Activated CD8-positive, alpha-beta memory T cell treated with anti-CD3 and anti-CD28 coated beads for 48 hours (primary cell): ENCODE measurements at places on chromosomes 6 and 20.

GRCh38 chr6:27514906-27515495 is 42.1 kb upstream of the ZNF184 start:
- no peak for DNase-seq

- DNase-seq, result no peak
Measured at GRCh38 chr20:40902661-40903060, 126.0 kb upstream of the TOP1 start.

GRCh38 chr20:40476461-40476860 is 212.6 kb downstream of the MAFB start:
- DNase-seq, result no peak

GRCh38 chr20:64139199-64140060 is 24.8 kb upstream of the MYT1 start:
- DNase-seq, result no peak

- DNase-seq, result no peak
Measured at GRCh38 chr20:48794816-48795457, 32.9 kb downstream of the PREX1 start.

DNA sequence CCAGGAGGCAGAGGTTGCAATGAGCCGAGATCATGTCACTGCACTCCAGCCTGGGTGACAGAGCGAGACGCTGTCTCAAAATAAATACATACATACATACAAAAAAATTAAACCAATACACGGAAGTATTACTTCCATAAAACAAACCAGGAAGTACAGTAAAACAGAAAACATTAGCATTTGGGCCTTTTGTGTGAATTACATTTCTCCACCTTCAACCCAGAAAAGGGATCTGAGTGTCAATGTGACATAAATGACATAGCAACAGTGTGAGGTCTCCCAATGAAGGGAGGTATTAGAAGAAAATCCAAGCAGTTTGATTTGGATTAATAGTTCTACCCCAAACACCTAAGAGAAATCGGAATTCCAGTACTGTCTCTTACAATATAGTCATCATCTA is 10.1 kb downstream of the CSNK2A1 start:
- DNase-seq, result no peak

GRCh38 chr6:108616544-108616943 is 55.8 kb downstream of the FOXO3 start:
- DNase-seq, result no peak

DNA sequence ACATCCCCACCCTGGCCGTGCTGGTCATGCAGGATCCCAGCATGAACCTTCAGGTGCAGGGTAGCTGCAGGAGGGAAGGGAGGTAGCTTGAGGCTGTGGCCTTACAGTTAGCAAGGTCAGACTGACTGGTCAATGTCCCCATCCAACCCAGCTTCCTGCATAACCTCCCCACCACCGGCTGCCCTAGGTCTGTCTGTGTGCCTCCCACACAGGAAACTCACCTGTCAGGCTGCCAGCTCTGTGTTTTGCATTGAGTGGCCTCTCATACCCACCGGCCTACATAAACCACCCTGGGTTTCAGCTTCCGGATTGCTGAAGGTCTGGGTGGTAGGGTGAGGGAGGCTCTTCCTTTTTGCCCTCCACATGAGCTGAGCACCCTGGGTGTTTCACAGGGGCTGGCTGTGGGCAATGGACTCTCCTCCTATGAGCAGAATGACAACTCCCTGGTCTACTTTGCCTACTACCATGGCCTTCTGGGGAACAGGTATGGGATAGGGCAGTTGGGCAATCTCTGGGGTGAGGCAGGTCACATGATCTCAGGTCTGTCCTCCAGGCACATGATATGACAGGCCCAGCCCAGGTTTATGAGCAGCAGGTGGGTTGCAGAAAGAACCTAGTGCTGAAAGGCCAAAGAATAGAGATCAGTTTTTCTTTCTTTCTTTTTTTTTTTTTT is 1.8 kb downstream of the CTSA start:
- DNase-seq, result no peak

- DNase-seq, result no peak
Measured at GRCh38 chr6:137033828-137034227, 10.9 kb downstream of the IL20RA start.

GRCh38 chr6:152634773-152635172 is 2.4 kb downstream of the SYNE1 start:
- DNase-seq, result no peak

GRCh38 chr6:52595000-52595795 is 18.3 kb upstream of the TRAM2 start:
- no peak for DNase-seq

- no peak for DNase-seq
Measured at GRCh38 chr6:132742495-132742894, 15.2 kb downstream of the VNN2 start.

DNA sequence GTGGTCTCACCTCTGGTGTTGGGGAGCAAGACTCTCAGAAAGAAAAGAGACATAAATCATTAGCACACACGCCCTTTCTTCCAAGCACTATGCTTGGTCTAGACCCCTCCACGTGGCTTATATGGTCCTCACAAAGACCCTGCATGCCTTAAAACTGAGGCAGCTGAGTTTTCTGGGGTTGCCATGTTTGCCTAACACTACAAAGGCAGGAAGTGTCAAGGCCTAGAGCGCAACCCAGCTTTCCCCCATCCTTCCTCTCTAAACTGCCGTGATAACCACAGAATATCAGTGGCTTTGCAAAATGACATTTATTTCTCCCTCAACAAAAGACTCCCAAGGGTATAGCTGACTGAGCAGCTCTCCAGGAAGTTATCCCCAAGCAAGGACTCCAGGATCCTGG is 146.5 kb upstream of the TOP1 start:
- no peak for DNase-seq

DNA sequence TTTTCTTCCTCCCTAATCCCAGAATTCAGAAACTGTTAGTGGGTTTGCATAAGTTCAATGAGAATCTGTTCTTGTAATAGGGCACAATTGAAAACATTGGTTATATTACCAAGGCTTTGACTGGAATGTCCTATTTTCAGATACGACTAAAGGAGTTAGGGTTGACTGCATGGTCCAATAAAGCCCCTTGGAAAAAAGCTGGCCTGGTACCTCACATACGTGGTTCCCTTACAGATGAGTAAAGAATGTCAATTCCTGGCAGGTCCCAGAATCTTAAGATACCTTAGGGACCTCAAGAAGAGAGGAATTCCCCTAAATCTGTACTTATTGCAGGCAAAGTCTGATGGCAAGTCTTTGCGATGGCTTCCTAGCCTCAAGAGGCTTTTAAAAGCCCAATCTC is 4.6 kb downstream of the PPDPF start:
- DNase-seq, result no peak

DNA sequence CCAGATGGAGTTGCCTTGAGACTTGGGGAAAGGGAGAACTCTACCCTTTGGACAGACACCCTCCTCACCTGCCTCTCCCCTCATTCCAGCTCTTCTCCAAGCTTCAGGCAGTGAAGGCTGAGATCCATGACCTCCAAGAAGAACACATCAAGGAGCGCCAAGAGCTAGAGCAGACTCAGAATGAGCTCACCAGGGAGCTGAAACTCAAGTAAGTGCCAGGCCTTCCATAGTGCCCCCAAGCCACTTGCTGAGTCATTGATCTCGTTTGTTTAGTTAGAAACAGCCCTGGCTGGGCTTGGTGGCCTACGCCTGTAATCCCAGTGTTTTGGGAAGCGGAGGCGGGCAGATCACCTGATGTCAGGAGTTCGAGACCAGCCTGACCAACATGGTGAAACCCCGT is 39.2 kb downstream of the KIF3B start:
- no peak for DNase-seq

- no peak for DNase-seq
Measured at GRCh38 chr6:127263481-127263880, 3.2 kb upstream of the RNF146 start.

DNA sequence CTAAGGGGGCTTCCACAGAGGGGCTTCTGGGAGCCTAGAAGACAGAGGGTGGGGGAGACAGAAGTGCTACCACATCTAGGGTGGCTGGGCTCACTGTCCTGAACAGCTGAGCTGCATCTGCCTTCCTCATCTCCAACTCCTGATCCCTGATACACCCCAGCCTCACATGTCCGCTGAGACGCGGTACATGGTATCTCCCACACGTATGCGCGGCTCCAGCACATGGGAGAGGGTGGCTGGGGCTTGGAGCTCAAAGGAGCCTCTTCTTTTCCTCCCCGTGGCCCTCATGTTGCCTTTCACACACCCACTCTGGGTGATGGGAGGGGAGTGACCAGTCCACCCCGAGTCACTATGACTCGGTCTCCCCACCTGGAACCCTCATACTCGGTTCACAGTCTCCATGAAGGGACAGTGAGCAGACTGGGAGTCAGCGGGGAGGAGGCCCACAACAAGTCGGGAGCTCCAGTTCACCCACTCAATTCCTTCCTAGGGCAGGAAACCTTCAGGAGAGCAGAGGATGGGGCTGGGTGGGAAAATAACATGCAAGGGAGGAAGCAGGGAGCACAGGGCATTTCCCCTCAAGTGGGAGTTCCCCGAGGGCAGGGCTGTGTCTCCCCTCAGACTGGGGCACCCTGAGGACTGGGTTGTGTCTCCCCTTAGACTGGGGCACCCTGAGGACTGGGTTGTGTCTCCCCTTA is 61.7 kb downstream of the MRPL14 start:
- DNase-seq, result no peak

GRCh38 chr6:157760589-157761330 is 62.3 kb upstream of the SNX9 start:
- no peak for DNase-seq

- no peak for DNase-seq
Measured at GRCh38 chr6:56927538-56928453, 27.1 kb upstream of the BEND6 start.

- no peak for DNase-seq
Measured at GRCh38 chr6:72894091-72894490, 272.2 kb downstream of the KCNQ5 start.

GRCh38 chr6:65943051-65943450 is 236.0 kb upstream of the EYS start:
- no peak for DNase-seq

DNA sequence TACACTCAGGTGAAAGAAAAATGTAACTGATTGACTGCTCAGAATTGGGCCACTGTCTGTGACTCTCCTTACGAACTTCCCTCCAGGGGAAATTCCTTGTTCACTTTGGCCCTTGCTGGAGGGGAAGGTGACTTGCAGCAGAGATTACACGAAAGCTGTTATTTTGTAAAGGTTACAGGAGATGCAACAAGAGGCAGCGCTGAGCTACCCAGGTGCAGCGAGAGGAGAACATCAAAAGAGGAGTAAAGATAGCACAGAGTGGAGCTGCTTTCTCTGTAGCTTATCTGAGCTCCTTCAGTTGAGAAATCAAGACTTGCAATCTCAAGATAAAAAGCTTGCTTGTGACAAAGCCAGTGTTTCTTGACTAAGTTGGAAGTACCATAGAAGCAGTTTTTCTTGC is 144.6 kb downstream of the ARHGAP18 start:
- DNase-seq, result no peak
